ENCODE measurements at places on chromosomes 6 and 20.
A peak's percentile ranks its signal among the peaks of the same experiment; 100 is the strongest.

GRCh38 chr20:13581451-13581850 is 57.3 kb downstream of the TASP1 start:
- DNase-seq, result no peak

- DNase-seq, result no peak
These were observed 620.4 kb upstream of the MANEA start for GRCh38 chr6:94956910-94957309.

- no peak for DNase-seq
These were observed 80.6 kb upstream of the PAK5 start for GRCh38 chr20:9919271-9920014.

GRCh38 chr6:90397047-90397446 is 100.4 kb upstream of the BACH2 start:
- no peak for DNase-seq

DNA sequence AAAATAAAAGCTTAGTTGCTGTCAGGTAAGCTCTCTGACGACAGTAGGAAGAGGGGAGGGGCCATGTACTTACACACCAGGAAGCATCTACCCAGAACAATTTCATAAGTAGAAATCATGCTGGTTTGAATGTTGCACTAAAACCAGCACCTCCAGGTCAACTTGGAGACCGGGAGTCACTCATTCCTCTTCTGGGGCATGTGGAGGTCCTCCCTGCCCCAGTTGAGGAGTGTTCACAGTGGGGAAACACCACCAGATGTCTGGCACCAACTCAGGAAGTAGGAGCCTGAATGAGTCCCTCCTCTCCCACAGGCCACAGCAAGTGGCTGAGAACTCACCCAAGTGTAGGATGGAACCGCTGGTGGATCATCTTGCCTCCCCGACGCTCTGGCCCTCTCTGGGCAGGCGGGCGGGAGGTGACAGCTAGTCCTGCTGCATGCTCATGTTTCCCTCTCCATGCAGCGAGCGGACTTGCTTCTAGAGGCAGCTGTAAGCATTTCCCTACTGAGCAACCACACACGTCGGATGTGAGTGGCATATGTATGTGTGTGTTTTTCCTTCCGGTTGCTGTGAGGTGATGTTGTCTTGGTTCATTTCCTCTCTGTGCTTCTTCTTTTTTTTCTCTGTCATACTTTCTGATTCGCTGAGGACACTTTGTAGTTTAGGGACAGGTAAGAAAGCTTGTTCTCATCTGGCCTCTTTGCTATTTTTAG is 149.5 kb upstream of the NEDD9 start:
- DNase-seq, result peak; percentile 39

GRCh38 chr6:4649728-4650127 is 126.5 kb upstream of the CDYL start:
- no peak for DNase-seq

DNA sequence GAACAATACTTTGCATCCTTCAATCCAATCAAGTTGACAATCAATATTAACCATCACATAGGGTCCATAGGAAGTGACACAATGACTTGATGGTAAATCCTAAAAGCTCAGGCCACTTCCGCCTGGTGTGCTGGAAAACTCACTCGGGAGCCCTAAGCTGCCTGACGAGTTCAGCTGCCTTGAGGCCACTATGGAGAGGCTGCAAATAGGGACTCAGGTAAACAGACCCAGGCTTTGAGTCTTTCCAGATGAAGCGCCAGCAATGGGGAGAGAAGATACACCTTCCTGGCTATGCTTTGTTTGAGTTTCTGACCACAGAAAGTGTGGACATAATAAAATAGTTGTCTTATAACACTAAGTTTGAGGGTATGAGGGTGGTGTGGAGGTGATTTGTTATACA is 112.6 kb downstream of the GPR63 start:
- no peak for DNase-seq

GRCh38 chr6:116511424-116512110 is at the start of gene CALHM5:
CALHM5 (plus strand) TSS chr6:116511639; CDS start chr6:116511697, 58 bp downstream.
- no peak for DNase-seq

- no peak for DNase-seq
These were observed 69.9 kb downstream of the ATXN1 start for GRCh38 chr6:16691324-16691723.

GRCh38 chr6:26415791-26416190 is 13.7 kb downstream of the BTN3A1 start:
- no peak for DNase-seq

DNA sequence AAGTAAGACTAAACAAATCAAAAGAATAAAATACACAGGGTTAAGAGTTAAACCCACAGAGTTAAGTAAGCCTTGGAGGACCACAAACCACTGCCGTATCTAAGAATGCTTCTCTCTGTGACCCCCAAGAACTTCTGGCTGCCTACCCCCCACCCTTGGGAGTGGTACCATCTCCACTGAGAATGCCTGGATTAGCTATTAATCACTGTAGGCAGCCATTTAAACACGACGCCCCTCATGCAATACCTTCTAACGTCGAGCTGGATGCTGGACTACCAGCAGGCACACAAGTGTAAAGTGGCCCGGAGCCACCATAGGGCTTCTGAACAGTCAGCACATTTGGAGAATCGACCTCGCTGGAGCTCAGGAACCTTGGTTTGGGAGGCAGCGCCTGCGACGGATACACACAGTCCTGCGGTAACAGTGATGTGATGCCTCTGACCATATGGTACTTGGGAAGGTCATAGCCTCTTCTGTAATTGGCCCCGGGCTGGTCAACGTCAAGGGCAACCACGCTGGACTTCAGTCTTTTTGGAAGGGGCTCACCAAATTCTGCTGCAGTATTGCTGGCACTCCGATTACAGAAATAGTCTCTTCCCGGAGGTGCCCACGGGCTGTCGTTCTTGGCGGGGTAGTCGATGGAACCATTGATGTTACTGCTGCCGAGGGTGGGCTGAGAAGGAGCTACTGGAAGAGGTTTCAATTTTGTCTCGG is 18.0 kb downstream of the ZNF217 start:
- no peak for DNase-seq

DNA sequence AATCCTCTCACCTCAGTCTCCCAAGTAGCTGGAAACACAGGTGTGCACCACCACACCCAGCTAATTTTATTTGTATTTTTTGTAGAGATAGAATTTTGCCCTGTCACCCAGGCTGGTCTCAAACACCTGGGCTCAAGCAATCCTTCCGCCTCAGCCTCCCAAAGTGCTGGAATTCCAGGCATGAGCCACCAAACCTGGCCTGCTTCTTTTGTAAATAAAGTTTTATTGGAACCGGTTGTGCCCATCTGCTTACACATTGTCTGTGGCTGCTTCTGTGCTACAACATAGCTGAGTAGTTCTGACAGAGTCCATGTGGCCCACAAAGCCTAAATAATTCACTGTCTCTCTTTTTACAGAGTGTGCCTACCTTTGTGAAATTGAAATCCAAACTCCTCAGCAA is 109.7 kb upstream of the NRSN1 start:
- no peak for DNase-seq

- no peak for DNase-seq
These were observed 24.6 kb upstream of the TAAR1 start for GRCh38 chr6:132683543-132683942.

DNA sequence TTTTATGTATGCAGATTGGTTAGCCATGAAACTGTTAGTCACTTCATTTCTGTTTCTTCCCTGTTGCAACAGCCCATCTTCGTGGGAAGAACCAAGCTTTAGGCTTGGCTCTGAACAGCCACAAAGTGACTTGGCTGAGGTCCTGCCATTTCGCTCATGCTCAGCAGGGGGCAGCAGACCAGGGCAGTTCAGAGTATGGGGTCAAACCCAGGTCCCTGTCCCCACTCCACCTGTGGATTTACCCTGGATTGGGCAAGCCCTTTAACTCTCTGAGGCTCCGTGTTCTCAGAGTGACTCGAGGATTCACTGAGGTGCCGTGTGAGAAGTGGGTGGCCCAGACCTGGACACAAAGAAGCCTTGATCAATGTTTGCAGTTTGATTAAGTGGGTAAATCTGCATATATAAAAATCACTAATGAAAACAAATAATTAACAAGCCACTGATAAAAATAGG is 19.8 kb upstream of the MAP1LC3A start:
- no peak for DNase-seq

DNA sequence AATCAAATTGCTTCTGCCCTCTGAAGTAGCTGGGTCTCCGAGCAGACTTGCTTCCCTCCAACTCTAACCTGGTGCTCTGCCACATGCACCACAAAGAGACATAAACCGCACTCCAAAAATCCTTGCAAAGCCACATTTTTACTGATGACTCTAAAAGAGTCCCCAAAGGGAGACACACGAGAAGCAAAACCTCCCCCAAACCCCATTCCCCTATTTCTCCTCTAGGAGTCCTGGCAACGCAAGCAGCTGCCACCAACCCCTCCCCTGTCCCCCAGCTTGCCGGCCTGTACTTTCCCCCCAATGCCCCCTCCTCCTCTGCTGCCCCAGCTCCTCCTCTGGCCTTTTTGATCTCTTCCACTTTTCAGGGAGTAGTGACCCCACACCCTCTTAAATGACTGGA is 180.1 kb upstream of the ARID1B start:
- DNase-seq, result no peak

DNA sequence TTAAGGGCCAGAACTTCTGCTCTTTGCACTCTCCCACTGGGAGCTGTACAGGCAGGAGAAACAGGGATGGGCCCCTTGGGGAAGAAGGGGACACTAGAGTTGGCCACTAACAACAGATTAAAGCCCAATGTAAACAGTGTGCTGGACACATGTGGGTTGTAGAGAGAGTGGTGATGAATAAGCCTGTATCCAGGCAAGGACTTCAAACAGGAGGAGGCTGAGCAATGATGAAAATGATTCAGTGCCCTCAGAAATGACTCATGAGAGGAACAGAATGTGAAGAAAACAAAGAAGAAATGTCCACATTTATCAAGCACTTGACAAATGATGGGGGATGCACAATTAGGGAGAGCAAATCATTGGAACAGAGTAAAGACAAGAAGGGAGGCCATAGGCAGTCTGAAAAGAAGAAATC is 242.3 kb downstream of the TBX18 start:
- DNase-seq, result no peak

- no peak for DNase-seq
These were observed 43.6 kb upstream of the FAM83B start for GRCh38 chr6:54802775-54803634.

DNA sequence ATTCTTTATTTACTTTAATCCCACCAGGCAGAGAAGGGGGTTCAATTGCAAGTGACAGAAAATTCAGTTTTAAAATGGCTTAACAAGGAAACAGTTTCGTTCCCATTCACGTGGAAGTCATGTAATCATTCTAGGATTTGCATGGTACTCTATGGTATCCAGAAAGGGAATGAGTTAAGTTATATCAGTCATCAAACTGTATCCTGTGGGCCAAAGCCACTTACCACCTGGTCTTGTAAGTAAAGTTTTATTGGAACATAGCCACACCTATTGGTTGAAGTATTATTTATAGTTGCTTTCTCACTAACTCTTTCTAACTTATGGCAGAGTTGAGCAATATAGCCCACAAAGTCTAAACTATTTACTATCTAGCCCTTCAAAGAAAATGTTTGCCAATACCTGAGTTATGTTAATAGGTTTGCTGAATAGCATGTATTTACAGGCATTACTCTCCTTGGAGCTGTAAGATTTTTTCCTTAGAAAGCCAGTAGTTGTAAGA is 10.2 kb upstream of the MMS22L start:
- no peak for DNase-seq

- DNase-seq, result peak; percentile 14
These were observed 76.8 kb upstream of the DUSP22 start for GRCh38 chr6:215335-216034.

DNA sequence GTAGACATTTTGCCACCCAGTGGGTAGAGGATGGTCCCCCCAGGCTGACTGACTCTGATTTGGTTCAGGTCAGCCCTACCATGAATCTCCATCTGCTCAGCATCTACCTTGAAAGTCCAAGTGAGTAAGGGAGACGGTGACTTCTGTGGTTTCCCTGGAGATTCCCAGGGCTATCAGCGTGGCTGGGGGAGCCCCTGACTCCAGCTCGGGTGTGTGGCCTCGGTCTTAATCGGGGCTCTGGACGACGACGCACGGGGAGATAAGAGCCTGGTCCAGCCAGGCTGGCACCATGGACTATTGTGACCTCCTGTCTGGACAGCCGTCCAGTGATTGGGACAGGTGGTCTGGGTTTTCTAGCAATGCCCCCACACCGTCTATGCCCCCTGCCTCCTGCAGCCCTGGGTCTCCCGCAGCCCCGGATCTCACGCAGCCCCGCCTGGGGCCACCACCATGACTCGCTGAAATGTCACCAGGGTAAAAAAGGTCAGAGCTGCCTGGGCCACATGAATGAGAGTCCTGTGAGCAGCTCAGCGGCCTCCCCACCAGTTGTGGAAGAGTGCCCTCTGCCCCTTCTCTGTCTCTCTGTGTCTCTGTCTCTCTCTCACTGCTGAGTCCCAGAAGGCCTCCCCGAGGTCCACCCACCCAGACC is 47.1 kb upstream of the GATA5 start:
- no peak for DNase-seq

DNA sequence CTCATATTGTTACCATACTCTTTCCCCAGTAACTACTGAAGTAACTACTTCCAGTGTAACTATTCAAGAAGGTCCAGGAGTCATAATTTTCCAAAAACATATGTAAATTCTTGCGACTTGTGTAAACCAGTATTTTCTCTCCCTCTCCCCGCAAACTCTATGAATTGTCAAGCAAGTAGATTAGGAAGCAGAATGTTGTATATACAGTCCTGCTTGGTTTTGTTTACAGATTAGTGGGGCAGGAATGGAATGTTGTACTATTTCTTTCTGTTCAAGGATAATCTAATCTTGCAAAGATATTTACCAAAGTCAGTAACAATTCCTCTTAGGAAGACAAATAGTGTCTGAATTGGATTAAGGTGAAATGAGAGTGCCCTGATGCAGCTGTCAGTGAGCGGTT is 234.9 kb upstream of the PLN start:
- no peak for DNase-seq

- DNase-seq, result no peak
These were observed 10.4 kb downstream of the SCML4 start for GRCh38 chr6:107813555-107814194.

GRCh38 chr20:11352041-11352440 is 565.7 kb upstream of the BTBD3 start:
- no peak for DNase-seq

- no peak for DNase-seq
These were observed 54.8 kb downstream of the NFATC2 start for GRCh38 chr20:51487565-51488268.

Measured in activated CD8-positive, alpha-beta memory T cell treated with anti-CD3 and anti-CD28 coated beads for 1 hour (primary cell).